ENCODE measurements at places on chromosomes 7 and 10.
A peak's percentile ranks its signal among the peaks of the same experiment; 100 is the strongest.

GRCh38 chr7:112120696-112121217, 85.4 kb downstream of the DOCK4 start:
- no peak for DNase-seq

- DNase-seq = no peak
These were observed 39.7 kb downstream of the AGAP3 start for GRCh38 chr7:151125846-151126481.

DNA sequence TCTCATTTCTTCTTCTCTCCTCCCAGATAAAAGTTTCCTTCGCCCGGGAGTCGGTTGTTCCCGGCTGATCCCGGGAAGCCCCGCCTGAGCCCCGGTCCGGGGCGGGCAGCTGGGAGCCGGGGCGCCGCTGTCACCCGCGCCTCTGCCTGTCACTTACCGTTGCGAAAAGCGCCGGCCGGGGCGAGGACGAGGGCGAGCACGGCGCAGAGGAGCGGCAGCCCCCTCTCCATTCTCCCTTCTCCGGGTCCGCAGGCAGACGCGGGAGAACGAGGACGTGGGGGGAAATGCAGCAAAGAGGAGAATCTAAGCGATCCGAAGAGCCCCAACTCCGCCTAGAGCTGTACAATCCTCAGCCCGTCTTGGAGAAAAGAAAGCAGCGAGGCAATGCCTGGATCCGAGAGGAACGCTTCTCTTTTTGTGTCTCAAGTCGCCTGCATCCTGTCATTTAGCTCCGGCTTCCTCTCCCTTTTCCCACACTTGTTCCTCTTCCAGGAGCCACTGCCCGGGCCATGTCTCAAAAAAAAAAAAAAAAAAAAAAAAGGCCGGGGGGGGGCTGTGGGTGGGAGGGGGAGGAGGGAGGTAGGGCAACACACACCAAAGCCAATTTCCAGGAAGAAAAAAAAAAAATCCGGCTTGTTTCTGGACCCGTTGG, at the start of gene NRP1:
Gene NRP1, minus strand, starts transcription at position 515 of the 652 bp plus-strand sequence. Its CDS starts 285 bp downstream, at position 230.
- no peak for DNase-seq

DNA sequence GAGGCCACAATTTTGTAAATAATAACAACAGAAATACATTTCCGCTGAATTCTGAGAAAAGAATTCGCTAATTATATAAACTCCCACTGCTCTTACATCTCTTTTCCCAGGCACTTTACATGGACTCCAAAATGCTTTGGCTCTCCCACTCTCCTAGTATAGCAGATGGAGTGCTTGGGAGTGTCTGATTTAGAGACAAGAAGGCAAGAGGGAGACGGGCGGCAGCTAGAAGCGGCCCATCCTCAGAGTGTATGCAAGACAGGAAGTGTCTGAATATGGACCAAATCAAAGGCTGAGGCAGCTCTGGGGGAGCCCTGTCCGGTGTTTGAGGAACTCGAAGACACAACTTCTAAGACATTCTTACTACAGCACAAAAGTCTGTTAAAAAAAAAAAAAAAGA, 212.1 kb downstream of the GFRA1 start:
- no peak for DNase-seq

DNA sequence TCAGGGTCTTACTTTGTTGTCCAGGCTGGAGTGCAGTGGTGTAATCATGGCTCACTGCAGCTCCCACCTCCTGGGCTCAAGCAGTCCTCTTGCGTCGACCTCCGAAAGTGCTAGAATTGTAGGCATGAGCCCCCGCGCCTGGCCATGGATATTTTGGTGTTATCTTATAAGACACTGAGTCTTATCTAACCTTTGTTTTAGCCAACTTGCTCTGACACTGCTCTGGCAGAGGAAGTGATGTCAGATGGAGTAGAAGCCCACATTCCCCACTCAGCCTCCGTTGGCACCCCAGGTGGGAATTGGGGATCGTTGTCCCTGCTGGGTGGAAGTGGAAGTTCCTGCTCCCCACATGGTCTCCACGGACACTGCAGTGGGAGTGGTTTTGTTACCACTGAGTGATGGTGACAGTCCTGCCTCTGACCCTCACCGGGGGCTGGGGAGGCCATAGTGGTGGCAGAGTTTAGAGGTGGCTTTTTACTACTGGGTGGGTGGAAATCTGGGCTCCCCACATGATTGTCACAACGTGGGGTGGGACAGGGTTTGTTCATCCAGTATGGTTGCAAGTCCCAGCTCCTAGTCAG, 98.9 kb downstream of the ANKRD61 start:
- DNase-seq = no peak

- no peak for DNase-seq
These were observed 222.9 kb downstream of the CHRM2 start for GRCh38 chr7:137091396-137091795.

- DNase-seq = peak; percentile 20
These were observed 150.4 kb upstream of the PRPS1L1 start for GRCh38 chr7:18177815-18178660.

GRCh38 chr7:16646472-16647072, 591 bp downstream of the BZW2 start:
- DNase-seq = peak; percentile 12

GRCh38 chr10:3682745-3683144, 102.3 kb downstream of the KLF6 start:
- no peak for DNase-seq

- DNase-seq = no peak
These were observed 14.9 kb upstream of the SP4 start for GRCh38 chr7:21412957-21413356.

- no peak for DNase-seq
These were observed 22.5 kb downstream of the CEP41 start for GRCh38 chr7:130418306-130418705.

DNA sequence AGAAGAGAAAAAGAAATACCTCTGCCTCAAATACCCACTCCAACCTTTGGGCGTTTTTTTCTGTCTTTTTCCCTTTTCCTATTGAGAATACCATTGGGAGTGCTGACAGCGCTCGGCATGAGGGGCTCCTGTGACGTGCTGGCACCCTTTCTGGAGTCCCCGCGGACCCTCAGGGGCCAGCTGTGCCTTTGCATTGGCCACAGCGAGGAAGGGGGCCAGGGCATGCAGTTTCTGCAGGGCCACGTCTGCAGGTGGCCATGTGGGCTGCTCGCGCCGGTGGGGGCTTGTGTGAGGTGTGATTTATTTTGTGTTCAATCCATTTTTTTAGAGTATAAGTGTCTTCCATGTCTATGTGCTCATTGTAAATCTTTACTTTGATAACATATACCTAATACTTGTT, 57.4 kb downstream of the INPP5A start:
- no peak for DNase-seq

DNA sequence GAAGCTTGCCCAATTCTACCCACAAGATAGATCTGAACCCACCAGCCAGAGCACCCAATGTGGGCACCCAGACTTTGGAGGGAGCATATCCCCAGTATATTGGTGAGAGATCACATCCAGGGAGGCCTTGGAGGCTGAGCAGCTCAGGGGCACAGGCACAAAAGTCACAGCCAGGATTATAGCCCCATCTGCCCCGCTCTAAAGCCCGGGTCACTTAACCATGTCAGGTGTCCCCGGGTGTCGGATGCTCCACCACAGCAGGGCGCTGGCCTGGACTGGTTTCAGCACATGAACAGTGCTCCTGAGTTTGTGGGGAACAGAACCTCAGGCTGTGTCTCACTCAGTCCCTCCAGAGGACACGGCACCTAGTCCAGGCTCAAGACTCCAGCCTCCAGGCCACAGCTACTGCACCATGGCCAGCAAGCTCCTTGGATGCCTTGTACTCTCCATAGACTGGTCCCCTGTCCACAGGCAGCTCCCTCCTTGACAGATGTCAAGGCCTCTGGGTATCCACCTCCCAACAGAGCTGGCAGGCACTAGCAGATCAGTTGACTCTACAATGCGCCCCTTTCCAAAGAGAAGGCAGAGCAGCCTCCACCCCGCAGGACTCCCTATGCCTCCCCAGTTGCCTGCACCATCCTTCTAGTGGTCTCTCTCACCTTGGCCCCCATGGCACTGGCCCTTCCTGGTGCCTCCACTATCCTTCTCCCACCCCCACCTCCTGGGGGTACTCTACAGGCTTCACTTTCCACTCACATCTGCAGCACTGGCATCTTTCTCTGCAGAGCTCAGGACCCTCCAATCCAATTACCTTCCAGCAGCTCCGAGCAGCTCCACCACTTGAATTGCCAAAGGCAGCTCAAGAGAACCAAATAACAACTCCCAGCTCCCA, 306.0 kb downstream of the GRID1 start:
- DNase-seq = no peak

DNA sequence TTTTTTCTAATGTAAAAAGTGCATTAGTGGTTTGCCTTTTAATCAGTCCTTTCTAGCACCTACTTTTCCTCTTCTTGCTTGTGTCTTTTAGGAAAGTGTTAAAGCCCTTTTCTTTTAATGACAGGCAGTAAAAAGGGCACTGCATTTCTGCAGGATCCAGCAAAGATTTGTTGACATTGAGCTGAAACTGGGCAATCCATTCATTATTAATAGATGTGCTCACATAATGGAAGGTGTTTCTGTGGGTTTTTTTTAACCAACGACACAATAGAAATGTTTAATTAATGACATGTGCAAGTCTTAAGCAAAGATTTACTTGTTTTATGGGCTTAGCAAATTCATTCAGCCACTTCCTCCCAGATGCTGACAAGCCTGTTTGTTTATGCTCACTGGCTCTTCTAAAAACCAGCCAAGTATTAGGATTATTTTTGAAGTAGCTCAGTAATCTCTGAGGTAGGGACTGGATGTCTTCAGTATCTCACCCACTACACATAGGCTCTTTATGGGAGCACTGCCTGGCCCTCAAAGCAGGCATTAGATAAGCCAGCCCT, 1201.1 kb downstream of the SORCS1 start:
- no peak for DNase-seq

- no peak for DNase-seq
These were observed 5.2 kb upstream of the GATA3 start for GRCh38 chr10:8049045-8049864.

DNA sequence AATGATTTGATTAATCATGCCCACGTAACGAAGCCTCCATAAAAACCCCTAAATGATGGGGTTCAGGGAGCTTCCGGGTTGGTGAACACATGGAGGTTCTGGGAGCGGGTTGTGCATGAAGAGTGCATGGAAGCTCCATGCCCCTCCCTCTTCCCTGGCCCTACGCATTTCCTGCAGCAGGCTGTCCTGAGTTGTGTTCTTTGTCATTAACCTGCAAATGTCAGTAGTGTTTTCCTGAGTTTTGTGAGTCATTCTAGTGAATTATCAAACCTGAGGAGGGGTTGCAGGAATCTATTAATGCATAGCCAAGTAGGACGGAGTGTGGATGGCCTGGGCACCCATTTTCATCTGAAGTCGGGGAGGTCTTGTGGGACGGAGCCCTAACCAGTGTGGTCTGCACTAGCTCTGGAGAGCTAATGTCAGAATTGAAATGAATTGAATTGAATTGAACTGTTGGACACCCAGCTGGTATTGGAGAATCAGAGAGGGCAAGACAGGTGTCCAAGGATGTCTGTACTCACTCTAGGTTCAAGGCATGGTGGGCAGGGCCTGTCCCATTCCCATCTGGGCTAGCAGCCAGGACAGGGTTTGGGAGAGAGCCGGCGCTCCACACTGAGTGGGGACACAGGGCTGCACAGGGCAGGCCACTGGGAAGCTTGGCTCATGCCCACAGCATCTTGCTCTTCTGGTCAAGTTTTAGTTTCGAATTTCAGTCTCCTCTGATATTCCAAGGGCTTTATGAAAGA, 22.3 kb upstream of the ARHGAP22 start:
- DNase-seq = no peak

DNA sequence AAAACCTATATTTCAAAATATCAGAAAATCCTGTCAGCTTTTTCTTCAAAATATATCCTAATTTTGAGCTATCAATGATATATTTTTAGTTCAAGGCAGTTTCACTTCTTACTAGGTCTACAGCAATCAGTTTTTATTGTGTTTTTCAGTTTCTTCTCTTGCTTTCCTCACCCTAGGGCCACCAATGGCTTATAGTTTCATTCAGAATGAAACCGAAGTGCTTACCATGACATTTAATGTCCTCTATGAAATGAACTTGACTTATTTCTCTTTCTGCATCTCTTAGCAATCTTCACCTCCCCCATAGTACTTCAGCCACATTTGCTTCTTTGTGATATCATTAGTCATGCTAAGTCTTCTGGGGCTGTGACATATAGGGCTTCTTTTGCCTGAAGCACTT, 100.3 kb downstream of the ARL5B start:
- DNase-seq = no peak

DNA sequence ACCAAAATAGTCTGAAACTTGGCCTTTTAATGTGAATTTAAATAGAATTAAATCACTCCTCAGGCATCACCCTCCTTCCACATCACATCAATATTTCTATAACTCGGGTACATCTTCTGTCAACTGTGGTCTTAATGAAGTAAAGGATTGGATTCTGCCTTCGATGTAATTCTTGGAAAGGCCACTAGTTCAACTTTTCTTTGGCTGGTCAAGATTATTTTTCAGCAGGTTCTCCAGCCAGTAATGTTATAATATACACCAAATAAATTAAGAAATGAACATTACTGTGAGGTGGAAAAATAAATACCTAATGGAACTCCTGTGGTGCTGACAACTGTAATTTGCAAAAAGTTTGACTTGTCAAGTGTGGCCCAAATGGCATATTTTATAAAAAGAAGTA, 9.7 kb upstream of the SLC16A9 start:
- DNase-seq = no peak

DNA sequence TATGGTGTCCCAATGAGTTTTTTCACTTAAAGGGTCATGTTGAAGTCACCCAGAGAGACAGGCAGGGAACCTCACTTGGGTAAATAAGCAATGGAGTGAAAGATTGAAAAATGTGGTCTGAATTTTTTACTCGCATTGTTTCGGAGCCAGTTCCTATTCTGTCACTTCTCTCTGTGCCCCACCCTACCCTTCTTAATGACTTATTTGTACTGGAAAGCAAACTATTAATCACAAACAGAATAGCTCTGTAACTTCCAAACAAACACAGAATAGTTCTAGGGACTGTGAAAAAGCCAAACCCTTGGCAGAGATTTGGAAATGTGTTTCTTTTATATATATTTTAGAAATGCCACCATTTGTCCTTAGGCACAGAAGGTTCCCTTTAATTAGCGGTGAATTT, 76.0 kb downstream of the LRMDA start:
- DNase-seq = no peak

DNA sequence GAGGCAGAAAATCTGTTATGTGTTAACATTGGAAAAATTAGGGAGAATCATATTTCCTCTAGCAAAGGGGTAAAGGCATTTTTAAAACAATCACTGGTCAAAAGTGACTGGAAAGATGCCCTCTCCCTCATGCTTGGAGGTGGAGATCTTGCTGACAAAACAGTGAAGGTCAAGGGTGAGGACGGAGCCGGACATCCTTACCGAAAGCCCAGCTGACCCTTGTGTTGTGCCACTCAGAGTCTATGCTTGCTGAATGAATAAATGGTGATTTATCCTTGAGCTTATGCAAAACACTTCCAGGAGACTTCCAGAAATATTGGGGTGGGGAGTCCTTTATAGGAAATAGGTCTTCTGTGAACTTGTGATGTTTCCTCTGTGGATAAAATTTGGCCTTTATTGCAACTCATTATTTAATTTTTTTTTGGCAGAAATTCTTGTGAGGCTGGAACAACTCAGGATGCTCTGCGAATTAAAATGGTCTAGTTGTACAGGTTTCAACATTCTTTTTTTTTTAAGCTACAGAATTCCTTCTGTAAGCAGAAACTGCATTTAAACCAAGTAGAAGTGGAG, 28.3 kb upstream of the ELMO1 start:
- no peak for DNase-seq

- DNase-seq = no peak
These were observed 75.5 kb upstream of the PCGF5 start for GRCh38 chr10:91144961-91145360.

GRCh38 chr10:5684318-5684970, at the start of gene TASOR2:
Gene TASOR2, plus strand, starts transcription at chr10:5684838. Its CDS starts 35,805 bp downstream, at chr10:5720643.
- DNase-seq = peak; percentile 92

Measured in naive B cell (primary cell).